LNCaP clone FGC (cell line): ENCODE measurements at places on chromosomes 12 and 14.
A peak's percentile ranks its signal among the peaks of the same experiment; 100 is the strongest.

GRCh38 chr14:29637411-29637810, 290.2 kb downstream of the PRKD1 start:
- DNase-seq: peak; percentile 96

GRCh38 chr12:13957576-13957975, 23.8 kb downstream of the GRIN2B start:
- no peak for DNase-seq

- DNase-seq: no peak
Measured at GRCh38 chr12:77494296-77494695, 336.4 kb upstream of the NAV3 start.

GRCh38 chr12:71455028-71455737, 15.6 kb downstream of the LGR5 start:
- no peak for DNase-seq

DNA sequence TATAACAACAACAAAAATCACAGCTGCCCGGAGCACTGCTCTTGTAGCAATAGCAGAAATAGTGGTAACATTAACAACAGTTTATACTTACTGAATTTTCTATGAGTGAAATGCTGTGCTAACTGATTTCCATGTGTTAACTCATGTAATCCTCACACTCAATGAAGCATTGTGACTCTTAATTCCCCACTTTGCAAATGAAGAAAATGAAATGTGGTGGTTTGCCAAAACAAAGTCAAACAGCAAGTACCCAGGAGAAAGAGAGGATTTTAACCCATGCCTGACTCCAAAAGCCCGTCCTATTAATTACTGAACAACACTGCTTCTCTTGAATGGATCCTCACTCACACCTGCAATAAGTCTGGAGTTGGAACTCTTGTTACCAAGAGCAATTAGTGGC, 123.5 kb downstream of the MED13L start:
- DNase-seq: no peak
